ENCODE measurements at places on chromosomes 5 and 9.

DNA sequence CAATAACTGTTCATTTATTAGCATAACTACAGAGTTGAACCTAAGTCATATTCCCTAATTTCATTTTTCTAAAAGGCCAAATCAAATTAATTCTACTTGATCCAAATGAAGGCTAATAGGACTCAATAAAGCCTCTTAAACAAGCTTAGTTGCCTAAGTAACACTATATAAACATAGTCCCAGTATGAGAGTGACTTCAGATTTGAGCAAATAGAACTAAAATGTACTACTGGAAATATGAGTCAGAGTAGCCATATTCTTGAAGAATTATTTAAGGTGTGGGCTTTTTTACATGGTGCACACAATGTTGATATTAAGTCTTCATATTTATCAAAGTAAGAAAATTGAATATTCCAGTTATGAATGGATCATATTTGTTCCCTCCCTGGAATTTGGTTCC lies 872.3 kb downstream of the MAT2B start:
- DNase-seq = no peak

DNA sequence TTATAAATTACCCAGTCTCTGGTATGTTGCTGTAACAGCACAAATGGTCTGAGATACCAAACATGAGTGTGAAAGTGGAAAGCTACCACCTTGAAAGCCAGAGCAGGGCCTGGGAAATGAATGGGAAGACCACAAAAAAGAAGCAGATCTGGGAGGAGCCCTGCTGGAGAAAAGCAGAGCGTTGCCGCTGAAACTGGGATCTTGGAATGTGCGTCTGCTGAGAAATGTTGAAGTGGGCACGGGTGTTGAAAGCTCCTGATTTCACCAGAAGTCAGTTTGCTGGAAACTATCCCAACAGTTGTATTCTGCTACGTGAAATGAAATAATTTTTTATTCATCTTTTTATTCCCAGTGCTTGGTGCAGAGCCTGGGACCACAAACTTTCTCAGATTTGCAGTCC lies 40.0 kb downstream of the NUDT12 start:
- no peak for DNase-seq

DNA sequence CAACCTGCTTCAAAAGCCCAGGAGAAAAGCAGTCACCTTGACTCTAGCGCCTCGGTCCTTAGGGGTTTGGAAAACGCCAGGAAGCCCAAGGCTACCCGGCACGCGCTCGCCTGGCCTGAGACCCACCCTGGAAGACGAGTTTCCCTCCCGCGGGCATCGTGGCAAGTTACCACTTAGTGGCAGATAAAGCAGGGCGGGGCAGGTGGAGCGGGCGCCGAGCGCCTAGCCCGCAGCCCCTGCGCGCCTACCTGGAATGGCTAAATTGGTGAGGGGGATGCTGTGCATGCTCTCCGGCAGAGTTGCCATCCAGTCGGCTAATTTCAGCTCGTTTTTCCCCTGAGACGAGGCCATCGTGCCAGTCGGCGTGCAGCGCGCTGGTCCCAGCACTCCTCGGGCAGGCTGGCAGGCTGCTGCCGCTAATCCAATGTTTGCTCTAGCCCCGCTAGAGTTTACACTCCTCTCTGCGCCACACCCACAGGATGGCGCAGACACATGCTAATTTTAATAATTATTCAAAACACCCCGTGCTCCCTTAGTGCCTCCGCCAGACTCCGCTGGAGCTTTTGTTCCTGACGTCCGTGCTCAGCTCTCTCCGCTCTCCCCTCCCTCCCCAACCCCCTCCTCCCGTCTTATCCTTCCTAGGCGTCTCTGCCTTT lies at the start of gene PLCXD3:
PLCXD3 (minus strand) TSS at position 426 of the 656 bp plus-strand sequence; CDS start at position 351, 75 bp downstream.
- peak; percentile 69 for DNase-seq

DNA sequence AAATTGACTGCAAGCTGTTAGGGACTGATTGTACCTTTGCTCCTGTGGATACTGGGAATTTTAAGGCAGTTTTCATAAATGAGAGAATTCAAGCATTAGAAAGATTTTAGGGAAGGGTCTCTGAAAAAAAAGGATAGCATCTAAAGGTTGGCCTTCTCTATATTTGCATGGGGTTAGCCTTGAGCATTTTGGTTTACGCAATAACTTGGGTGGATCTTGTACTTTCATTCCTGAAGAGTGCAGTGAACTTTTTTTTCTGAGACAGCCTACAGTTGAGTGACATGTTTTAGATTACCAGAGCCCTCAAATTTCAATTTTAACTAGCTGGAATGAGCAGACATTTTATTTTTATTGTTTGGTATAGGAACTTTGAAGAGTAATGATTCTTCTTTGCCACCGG lies 91.6 kb upstream of the NR3C1 start:
- no peak for DNase-seq

Measured in NCI-H1105 (cell line).